Ureter (tissue), 1 donor: ENCODE measurements at places on chromosomes 6 and 20.
A peak's percentile ranks its signal among the peaks of the same experiment; 100 is the strongest.

DNA sequence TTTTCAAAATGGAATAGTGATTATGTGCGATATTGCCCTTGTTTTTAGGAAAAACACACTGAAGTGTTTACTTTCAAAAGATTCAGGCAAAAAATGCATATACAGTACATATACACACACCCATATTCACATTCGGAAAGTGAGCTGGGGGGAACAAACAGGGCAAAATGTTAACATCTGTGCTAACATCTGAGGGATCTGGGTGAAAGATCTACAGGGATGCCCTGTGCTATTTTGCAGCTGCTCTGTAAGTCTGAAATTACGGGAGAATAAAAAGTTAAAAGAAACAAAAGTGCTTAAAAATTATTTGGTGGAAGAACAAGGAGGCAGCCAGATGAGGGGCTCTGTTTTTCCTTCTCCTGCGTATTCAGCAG is 860 bp downstream of the CST3 start:
- no peak for DNase-seq

DNA sequence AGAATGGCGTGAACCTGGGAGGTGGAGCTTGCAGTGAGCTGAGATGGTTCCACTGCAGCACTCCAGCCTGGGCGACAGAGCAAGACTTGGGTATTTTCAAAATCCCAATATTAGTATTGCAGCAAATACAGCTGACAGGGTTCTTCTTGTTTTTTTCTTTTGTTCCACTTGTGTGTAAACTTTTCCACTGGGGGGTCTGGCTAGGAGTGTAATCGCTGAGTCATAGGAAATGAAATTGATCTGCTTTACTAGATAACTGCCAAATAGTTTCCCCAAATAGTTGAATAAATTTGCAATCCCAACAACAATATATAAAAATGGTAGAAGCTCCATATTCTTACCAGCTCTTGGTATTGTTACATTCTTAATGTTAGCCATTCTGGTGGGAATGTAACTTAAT is 526.0 kb upstream of the SOX4 start:
- no peak for DNase-seq

- DNase-seq: no peak
These were observed 62.3 kb downstream of the UTRN start for GRCh38 chr6:144347448-144347759.

DNA sequence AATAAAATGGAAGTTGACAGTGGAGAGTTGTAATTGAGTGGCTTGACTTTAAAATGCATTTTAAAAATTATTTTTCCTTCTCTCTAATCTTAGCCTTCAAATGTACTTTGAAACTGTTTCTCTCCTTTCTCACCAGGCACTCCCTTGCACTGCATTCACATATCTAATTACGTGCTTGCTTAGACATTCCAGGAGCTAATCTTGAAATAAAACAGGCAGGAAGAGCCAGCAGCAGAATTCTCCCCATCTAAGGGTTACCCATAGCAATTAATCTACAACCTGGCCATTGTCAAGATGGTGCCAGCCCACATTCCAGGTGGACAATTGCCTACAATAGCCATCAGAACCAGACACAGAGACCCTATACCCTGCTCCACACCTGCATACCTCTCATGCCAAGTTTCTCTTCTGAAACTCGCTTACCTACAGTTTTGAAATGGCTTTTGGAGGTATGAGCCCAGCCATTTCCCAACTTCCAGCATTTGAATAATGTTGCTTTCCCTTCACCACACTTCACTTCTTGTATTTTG is 167.6 kb upstream of the GJE1 start:
- DNase-seq: no peak

- DNase-seq: no peak
These were observed 13.2 kb downstream of the SS18L1 start for GRCh38 chr20:62156592-62157386.

GRCh38 chr6:163554663-163555062 is 140.1 kb downstream of the QKI start:
- no peak for DNase-seq

- no peak for DNase-seq
These were observed 572.8 kb downstream of the TFAP2A start for GRCh38 chr6:9841886-9842725.

DNA sequence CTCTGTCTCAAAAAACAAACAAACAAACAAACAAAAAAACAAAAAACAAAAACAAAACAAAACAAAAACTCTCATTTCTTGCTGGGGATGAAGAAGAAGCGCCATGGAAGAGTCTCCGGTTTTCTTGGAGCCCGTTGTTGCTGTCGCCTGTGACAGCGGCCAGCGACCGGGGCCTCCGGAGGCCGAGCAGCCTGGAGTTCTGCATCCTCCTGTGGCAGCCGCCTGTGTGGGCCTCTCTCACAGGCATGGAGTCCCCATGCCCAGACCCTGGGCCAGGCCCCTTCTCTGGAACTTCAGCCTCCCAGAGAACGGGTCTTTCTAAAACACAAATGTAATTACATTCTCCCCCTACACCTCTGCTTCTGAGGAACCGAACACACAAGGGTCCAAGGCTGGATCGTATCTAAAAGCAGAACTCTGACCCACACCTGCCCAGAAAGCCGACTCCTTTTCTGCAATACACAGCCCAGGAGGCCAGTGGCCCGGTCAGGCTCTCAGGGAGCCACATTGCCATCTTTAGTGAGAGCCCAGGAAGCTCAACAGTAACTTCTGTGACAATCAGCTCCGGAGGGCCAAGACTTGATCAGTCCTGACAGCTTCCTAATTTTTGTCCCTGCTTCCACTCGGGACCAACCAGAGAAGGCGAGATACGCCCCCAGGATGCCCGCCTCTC is 18.5 kb downstream of the DACT2 start:
- DNase-seq: no peak

DNA sequence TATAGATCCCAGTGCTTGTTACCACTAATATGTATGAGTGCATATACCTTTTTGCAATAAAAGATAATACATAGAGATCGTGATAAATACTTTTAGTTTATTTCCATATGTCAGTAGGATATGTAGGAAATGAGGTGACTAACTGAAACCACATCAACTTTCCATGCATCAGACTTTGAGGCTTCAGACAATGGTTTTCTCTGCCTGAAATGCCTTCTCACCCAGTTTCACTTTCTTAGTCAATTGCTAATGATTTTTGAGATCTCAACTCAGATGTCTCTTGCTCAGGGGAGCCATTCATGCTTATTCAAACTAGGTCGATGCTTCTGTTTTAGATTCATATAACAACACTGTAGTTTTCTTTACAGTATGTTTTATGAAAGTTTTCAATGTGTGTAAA is 626.6 kb upstream of the ADGRB3 start:
- no peak for DNase-seq

DNA sequence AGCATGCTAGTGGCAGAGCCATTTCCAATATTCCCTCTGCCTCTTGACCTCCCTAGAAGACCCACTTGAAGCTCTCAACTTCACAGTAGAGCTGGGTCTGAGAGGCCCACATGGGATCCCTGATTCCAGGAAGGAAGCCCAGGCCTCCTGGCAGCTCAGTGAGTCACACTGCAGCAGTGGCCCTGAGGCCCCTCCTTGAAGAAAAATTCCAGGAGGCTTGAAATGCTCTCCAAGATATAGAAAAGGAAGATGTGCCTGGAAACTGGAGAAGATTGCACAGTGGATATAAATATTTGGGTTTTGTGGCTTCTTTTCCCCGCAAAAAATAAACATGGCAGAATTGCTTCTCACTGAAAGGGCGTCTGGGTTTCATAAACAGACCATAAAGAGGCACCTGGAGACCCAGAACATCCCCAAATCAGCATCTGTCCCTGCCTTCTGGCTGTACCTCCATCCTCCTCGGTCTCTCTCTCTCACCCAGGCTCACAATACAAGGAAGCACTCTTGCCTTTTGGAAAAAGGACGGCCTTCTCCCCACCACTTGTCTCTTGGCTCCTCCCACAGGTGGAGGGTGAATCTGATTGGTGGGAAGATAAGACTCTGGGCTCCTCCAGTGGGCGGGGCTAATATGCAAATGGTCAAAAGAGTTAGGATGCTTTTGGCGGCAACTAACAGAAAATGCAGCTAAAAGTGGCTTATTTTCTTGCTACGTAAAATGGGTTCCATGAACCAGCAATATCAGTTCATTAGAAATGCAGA is 200.0 kb upstream of the SULF2 start:
- no peak for DNase-seq

DNA sequence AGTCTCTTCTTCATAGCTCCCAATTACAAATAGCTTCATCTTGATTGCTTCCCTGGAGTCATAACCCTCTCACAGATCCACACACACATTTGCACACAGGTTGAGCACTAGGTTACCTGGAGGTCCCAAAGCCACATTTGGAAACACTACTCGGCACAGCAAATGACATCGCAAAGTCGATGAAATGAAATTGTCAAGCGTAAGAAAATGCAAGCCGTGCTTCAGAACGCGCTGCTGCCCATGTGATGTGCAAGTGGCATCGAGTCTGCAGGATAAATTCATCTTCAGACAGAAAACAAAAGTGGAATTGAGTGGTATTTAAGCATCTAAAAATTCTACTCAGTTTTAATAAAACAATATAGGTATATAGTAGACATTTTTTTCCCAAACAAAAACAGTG is 298.0 kb downstream of the TFAP2C start:
- DNase-seq: no peak

DNA sequence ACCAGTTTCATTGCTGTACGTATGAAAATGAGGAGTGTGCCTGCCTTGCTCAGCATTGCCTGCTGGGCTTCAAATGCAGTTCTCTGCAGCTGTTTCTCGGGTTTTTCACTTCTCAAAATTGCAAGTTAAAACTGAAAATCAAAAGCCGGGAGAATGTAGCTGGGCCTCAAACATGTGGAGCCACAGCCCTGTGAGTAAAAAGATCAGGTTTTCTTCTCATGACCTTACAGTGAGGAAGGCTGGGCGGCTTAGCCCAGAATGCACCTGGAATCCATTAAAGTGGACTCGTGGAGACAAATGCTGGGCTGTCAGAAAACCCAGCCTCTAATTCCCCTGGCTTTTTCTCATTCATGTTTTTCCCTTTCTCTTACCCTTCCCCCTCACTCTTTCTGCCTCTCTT is 34.4 kb downstream of the DSE start:
- DNase-seq: no peak

- no peak for DNase-seq
These were observed 110.8 kb upstream of the GPR6 start for GRCh38 chr6:109867009-109867969.

GRCh38 chr6:98887650-98888049 is 53.3 kb downstream of the POU3F2 start:
- DNase-seq: no peak

GRCh38 chr6:24893342-24893850 is 42.4 kb downstream of the RIPOR2 start:
- DNase-seq: no peak

DNA sequence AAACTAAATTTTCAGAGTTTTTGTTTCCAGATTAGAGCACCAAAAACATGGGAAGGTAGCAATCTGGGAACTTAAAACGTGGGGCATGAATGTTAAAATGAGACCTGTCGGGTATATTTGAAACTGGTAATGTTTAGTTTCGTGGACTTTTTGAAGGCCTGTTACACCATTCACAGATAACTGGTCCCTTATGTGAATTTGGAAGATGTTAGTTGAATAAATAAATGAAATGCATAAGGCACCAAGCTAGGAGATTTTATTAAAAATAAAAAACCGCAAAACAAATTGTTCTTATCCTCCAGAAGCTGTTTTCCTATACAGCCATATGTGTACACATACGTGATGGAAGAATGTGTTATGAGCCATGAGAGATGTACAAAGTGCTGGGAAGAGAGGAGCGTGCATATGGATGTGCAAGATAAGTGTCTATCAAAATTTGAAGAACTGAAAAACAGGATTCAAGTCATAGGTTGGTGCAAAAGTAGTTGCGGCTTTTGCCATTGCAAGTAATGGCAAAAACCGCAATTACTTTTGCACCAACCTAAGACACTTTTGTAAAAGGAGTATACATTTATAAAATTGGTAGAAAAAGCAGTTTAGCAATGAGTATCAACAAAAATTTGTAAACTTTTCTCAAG is 700 bp upstream of the MCUR1 start:
- no peak for DNase-seq

DNA sequence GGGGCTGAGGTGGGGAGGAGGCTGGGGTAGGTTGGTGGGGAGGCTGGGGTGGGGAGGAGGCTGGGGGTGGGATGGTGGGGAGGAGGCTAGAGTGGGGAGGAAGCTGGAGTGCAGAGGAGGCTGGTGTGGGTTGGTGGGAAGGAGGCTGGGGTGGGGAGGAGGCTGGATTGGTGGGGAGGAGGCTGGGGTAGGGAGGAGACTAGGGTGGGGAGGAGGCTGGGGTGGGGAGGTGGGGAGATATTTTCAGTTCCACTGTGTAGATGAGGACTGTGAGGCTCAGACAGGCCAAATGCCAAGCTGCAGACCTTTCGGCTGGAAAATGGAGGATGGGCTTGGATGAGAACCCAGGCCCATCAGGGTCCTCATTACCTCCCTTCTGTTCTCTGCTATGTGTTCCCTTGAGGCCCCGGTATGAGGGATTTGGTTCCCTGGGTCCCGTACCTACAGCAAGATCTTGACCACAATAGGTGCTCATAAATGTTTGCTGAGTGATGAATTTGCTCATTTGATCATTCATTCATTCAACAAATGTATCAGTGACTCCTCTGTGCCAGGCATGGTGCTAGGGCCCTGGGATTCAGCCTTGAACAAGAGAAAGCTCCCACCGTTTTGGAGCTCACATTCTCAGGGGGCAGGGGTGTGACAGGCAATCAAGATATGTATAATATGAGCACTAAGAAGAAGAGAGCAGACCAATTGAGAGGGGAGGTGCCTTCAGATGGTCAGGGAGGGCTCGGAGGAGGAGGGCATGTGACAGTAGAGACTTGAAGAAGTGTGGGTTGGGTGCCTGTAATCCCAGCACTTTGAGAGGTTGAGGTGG is 36.1 kb upstream of the NOL4L start:
- no peak for DNase-seq

GRCh38 chr6:26033085-26033940 is 53.9 kb upstream of the HFE start:
- peak; percentile 62 for DNase-seq

GRCh38 chr6:92132457-92132856 is 1286.9 kb downstream of the EPHA7 start:
- no peak for DNase-seq

- DNase-seq: no peak
These were observed 3.4 kb downstream of the EYA4 start for GRCh38 chr6:133244519-133244918.

GRCh38 chr6:119514345-119514744 is 164.8 kb upstream of the MAN1A1 start:
- DNase-seq: no peak

GRCh38 chr6:45558858-45559257 is 181.1 kb upstream of the SUPT3H start:
- DNase-seq: no peak

- no peak for DNase-seq
These were observed 259.6 kb upstream of the PLN start for GRCh38 chr6:118288355-118289124.
